Fibroblast of skin of abdomen (primary cell): ENCODE measurements at places on chromosomes 2 and 18.

DNA sequence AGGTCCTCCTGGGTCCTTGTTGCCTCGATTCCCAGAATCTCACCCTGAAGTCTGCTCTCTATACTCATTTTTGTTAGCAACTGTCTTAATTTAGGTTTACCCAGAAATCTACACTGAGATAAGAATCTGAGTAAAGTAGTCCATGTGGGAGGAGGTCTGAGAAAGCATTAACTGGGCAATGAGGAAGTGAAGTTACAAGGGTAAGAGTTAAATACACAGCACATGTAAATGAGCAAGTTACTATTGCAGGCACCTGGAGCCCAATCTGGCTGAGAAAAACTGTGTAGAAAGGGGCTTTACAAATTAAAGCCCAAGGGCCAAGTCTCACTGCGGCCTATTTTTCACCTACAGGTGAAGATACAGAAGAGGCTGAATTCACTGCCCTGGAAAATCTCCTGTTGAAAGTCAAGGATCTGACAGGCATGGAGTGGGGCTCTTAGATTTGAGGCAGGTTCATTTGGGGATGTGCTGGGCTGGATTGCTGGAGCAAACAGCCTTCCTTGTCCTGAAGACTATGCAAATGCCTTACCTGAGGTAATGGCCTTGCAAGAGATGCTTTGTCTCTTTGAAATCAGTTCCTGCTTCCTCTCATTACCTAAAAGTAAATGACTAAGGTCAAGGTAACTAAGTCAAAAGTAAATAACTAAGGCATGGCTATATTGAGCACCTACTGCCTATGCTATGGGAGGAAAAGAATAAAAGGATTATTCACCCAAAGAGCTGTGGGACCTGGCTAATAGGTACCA, 84.4 kb upstream of the DYNAP start:
- DNase-seq: no peak

DNA sequence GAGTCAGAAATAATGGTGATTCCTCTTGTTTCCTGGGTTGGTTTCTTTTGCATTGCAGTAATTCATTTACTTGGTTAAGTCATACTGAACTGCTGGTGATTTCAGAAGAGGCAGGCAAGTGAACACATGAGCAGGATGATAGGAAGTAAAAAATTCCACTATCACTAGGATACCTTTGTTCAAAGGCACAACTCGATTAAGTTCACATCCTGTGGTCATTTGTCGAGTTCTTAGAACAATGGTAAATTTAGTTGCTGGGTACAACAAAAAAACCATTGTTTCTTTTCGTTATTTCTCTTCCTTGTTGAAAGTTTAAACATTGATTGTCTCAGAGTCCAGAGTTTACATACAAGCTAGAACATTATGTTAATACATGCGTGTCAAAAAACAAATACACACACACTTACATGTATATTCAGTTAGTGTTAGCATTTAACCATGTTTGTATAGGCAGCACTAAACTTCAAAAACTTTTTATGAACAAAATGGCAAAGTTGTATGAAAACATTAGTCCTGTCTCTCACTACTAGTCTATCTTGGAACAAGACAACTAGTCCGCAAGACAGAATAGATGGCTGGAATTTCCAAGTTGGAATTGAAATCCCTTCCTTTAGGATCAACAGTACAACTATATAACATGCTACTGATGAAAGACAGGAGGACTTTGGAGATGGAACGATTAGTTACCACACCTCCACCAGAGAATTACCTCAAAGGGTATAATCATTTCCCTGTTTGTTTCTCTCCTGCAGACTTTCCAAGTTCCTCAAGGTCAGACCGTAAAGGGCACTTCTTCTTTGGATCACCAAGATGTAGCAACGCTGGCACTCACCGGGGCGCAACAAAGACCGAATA, 26.2 kb downstream of the STK39 start:
- no peak for DNase-seq

- no peak for DNase-seq
These were observed 5.6 kb upstream of the LAMA3 start for GRCh38 chr18:23683671-23684070.

- DNase-seq: no peak
These were observed 447.0 kb upstream of the SMIM21 start for GRCh38 chr18:75874401-75875089.

- DNase-seq: no peak
These were observed 5.4 kb upstream of the BOD1L2 start for GRCh38 chr18:57141208-57142129.

- peak; percentile 41 for DNase-seq
These were observed 1.4 kb downstream of the LBH start for GRCh38 chr2:30232801-30233130.

- DNase-seq: peak; percentile 62
These were observed 32.6 kb upstream of the KCMF1 start for GRCh38 chr2:84938194-84938879.

DNA sequence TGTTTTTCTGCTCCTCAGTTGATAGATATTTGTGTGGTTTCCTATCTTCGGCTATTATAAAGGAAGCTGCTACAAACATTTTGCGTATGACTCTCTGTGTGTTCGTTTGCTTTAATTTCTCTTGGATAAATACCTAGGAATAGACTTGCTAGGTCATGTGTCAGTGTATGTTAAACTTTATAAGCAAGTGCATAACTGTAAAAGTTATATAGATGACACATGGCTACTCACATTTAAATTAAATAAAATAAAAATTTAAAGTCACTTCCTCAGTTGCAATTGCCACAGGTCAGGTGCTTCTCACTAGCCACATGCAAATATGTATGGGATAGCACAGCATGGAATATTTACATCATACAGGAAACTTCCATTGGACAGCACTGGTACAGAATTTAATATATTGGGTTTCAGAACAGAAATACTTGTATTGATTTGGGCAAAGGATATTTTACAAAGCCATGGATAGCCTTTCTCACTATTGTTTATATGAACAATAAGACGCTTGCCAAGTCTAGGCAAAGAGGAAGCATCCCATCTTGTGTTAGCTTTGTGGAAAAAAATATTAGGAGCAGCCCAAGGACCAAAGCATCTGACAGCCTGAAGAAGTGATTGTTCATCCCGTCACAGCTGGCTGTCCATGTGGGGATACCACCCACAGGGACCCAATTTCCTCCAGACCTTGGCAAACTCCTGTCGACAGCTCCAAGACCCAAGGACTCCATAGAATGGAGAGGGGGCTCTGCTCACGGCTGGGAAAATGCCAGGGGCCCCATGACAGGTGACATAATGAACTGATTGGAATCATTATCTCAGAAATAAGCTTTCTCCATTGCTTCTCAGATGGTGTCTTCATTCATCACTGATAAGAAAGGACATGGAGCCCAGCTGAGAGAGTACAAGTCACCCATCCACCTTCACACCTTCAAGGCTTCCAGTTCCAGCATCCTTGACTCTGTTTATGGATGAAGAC, 196.7 kb downstream of the SH3BP4 start:
- DNase-seq: no peak

- peak; percentile 24 for DNase-seq
These were observed 568 bp downstream of the ARL5A start for GRCh38 chr2:151827564-151828142.

GRCh38 chr2:218471982-218472381, 53.1 kb downstream of the VIL1 start:
- DNase-seq: no peak

- no peak for DNase-seq
These were observed 26.5 kb downstream of the ZAP70 start for GRCh38 chr2:97739893-97740245.

DNA sequence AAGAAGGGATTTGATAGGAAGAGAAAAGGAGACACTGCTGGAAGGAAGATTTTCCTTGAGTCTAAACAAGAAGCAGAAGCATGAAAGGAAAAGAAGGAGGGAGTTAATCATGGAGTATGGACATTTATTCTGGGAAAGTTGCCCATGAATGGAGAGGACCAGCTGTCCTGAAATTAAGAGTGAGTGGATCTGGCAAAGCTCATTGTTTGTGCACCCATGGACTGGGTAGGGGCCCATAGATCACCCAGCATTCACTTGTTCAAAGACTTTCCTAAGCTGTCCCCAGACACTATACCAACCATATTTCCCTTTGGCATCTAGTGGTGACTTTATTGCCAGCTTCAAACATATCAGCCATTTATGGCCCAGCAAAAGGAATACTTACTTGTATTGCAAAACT, 422.7 kb downstream of the FBXO15 start:
- DNase-seq: peak; percentile 18

DNA sequence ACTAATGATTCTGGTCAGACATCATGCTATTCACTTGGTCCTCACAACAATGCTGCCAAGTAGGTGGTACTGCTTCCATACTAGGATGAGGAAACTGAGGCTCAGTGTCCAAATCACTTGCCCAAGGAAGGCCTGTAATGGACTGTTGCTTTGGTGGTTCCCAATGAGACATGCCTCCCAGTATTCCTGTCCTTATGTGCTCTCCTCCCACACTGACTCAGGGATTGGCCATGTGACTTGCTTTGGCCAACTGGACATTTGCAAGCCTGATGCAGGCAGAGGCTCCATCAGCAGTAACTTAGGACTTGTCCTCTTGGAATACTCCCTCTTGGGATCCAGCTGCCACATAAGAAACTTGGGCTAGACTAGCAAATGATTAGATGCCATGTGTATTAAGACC, 3.0 kb downstream of the FBXO41 start:
- DNase-seq: no peak

- DNase-seq: peak; percentile 64
These were observed 7.0 kb downstream of the SLC35F6 start for GRCh38 chr2:26770986-26771586.

- peak; percentile 60 for DNase-seq
These were observed 155.7 kb downstream of the ALK start for GRCh38 chr2:29765721-29766120.

GRCh38 chr2:115208493-115209164, 766.2 kb downstream of the DPP10 start:
- no peak for DNase-seq

DNA sequence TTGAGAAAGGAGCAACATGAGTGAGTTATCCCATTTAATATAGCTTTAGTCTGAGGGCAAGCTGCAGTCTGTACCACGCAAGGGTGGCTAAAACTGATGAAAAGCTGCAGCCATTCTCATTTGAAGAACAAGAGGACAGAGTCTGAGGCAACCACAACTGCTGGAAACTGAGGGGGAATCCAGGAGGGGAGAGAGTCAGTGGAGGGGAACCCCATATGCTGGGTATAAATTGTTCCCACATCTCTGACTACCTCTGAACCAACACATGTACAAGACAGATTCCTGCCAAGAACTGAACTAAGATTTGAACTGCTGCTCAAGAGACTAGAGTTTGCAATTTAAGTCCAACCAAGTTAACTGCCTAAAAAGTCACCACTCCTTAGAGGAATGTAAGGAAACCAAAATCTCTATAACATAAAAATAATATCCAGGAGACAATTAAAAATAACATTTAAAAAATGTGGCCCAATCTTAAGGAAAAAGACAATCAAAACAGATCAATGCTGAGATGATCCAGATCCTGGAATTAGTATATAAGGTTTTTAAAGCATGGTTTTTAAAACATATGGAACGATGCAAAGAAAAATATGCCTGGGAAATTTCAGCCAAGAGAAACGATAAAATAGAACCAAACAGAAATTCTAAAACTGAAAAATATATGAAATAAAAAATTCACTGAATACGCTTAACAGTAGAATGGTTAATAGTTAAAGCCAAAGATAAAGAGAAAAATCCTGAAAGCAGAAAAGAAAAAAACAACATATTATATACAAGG, 11.2 kb downstream of the CWC22 start:
- DNase-seq: no peak

DNA sequence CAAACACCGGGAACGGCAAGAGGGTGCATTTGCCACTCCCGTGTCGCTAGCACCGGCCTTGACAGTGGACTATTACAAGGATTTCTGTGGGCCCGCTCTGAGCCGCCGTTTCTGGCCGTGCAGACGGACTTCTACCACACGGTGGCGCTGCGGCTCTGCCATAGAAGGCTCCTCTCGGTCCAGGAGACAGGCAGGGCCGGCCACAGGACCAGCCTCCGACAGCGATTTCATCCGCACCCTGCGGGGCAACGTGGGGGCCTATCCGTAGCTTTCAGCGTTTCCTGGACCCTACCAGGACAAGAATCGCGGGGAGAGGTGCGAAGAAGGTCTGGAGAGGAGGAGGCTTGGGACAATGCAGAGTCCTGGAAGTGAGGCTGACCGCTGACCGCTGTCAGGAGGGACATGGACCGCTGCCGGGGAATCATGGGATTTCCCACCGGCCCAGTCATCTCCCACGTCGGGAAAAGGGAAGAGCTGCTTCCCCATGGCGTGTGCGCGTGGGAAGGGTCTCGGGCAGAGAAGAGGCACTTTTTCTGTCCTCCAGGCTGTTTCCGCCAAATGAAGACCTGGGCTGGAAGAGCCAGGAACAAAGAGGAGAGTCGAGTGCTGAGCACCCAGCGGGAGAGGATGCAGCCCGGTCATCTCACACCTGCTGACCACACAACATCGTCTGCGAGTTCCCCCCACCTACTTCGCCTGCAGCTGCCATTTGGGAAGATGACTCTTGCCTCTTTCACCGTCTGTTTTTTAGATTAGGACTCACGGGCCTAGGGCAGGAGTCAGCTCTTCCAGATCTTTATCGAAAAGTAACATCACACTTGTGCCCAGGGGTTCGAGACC, 35.5 kb upstream of the HAAO start:
- peak; percentile 75 for DNase-seq

DNA sequence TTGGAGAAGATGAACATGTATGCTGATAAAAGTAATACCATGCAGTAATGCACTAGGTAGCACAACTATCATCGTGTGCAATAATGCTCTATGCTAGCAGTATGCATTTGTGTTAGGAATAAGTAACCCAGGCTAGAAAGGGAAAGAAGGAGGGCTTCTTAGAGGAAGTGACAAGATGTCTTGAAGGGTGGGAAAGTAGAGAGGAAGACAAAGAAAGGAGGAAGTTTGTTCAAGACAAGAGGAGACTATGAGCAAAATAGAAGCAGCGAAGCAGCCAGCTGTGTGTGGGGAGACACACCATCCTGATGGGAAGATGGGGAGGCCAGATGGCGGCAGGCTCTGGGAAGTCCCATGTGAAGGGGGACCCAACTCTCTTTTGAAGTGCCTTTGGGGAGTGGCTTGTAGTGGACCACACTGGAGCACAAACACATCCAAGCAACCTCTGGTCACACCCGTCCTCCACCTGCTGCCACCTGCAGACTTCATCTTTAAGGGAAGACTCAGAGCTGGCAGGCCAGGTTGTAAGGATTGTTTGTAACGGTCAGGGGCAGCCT, 39.9 kb upstream of the INHBB start:
- DNase-seq: no peak

DNA sequence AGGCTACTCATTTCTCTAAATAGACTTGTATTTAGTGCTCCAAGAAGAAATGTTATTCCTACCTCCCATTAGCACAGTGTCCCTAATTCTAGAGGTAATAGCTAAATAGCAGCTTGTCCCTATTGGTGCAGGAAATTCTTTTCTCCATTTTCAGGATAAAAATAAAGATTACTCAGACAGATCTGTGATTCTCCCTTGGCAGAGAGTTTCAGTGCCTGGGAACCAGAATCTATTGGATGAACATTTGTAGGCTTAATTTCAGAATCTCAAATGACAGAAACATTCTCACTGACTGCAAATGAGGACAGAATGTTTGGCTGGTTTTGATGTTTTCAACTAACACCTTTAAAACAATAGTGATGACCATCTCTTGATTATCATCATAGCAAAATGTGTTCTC, 33.3 kb upstream of the LGALSL start:
- DNase-seq: no peak
